Activated B cell treated with CpG ODN at 0.5 μM for 24 hours (primary cell): ENCODE measurements at places on chromosomes 1 and 21. TPM values are rescaled to one million over a fixed set of nuclear protein-coding genes. Genes with fewer than 3 reads are reported as not detected.
A peak's percentile ranks its signal among the peaks of the same experiment; 100 is the strongest.

DNA sequence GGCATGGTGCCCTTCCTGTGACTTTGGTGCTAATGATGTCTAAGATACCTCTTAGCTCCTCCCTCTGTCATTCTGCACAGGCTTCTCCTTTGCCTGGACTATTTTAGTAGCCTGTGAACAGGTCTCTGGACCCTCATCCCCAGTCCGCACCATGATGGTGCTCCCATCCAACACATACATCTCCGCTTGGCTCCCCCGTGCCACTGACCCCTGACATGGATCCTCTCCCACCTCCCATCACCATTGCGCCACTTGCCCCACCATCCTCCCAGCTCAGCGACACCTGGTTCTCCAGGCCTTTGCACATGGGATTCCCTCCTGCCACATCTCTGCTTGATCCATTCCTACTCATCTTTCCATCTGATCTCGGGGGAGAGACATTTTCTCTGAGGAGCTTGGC, 33.9 kb downstream of the RUNX3 start:
- H3K27ac ChIP-seq = peak overlapping the region; percentile 1
- H3K27me3 ChIP-seq = no peaks in the 10 kb centered on the region
- H3K4me1 ChIP-seq = peaks cover 31% of the 10 kb centered on the region
- no peak for DNase-seq
- no peak overlapping the region for H3K4me3 ChIP-seq

The ARHGEF2 gene
- 188 and 207 TPM in 2 replicates for total RNA-seq

DNA sequence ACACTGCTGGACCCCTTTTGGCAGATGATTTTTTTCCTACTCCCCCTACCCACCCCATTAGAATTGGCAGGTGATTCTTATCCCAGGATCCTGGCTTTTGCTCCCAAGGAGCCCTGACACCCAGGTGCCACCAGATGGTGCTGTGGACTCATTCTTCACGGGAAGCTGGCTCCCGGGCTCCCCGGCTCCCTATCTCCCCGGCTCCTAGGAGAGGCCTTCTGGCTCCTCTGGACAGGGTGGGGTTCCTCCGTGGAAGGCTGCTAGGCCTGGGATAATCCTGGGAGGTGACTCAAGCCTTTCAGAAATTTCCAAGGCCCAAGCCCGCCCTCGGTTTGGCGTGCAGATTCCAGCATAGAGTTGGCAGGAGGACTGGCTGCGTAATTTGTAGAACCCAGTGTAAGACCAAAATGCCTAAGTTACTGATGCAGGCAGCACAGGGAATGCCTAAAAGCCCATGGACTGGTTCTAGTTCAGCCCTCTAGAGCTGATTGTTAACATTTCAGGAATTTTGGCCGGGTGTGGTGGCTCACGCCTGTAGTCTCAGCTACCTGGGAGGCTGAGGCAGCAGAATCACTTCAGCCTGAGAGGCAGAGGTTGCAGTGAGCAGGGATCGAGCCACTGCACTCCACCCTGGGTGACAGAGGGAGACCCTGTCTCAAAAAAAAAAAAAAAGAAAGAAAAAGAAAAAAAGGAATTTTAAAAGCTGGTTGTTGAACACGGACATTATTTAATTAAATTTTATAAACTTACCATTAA, 6.8 kb upstream of the BSDC1 start:
- peak; percentile 51 for DNase-seq
- H3K4me3 ChIP-seq = no peak overlapping the region
- H3K36me3 ChIP-seq = no peaks in the 10 kb centered on the region
- no peaks in the 10 kb centered on the region for H3K27me3 ChIP-seq
- no peak overlapping the region for H3K27ac ChIP-seq

The BCL2L15 gene
- total RNA-seq = 0.83 and 3.7 TPM in 2 replicates

GRCh38 chr1:113545210-113545609, 154.9 kb downstream of the MAGI3 start:
- no peaks in the 10 kb centered on the region for H3K36me3 ChIP-seq
- no peaks in the 10 kb centered on the region for H3K4me1 ChIP-seq
- no peak overlapping the region for H3K4me3 ChIP-seq
- H3K27ac ChIP-seq = no peak overlapping the region

The TRIM67 gene
- total RNA-seq = not detected in 2 replicates

- no peaks in the 10 kb centered on the region for H3K36me3 ChIP-seq
- H3K27me3 ChIP-seq = no peaks in the 10 kb centered on the region
- H3K27ac ChIP-seq = no peak overlapping the region
- no peak overlapping the region for H3K4me3 ChIP-seq
- no peaks in the 10 kb centered on the region for H3K4me1 ChIP-seq
Observed at GRCh38 chr21:14850394-14850793, 214.4 kb downstream of the NRIP1 start.

The LCE1C gene
- not detected in 2 replicates for total RNA-seq

GRCh38 chr21:43981871-43982210, 30.3 kb upstream of the TRAPPC10 start:
- peaks cover 28% of the 10 kb centered on the region for H3K36me3 ChIP-seq
- no peaks in the 10 kb centered on the region for H3K27me3 ChIP-seq
- H3K4me3 ChIP-seq = no peak overlapping the region
- peaks cover 9% of the 10 kb centered on the region for H3K4me1 ChIP-seq

DNA sequence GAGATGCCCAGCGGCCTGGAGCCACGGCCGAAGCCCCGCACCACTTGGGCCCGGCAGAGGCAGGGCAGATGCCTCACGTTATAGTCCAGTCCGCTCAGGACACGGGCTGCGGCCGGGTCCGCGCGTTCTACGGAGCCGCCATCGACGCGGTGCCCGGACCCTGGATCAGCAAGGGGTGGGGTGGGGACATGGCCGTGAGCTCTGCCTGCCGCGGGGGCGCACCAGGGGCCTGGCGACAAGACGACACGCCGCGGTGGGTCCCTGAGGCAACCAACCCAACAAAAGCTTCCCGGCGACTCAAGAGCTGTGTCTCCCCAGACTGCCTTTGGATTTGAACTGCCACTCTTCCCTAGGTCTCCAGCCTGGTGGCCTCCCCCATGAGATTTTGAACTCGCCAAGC, 211.4 kb upstream of the GREM2 start:
- no peak overlapping the region for H3K27ac ChIP-seq
- no peak for DNase-seq
- no peaks in the 10 kb centered on the region for H3K4me1 ChIP-seq
- H3K27me3 ChIP-seq = no peaks in the 10 kb centered on the region
- no peaks in the 10 kb centered on the region for H3K36me3 ChIP-seq
